LoVo (cell line): ENCODE measurements at places on chromosomes 3 and 15.

GRCh38 chr15:30990446-30991254, 778 bp downstream of the MTMR10 start:
- DNase-seq, result peak; percentile 15

GRCh38 chr15:25741256-25741580, 121.9 kb downstream of the ATP10A start:
- no peak for DNase-seq

DNA sequence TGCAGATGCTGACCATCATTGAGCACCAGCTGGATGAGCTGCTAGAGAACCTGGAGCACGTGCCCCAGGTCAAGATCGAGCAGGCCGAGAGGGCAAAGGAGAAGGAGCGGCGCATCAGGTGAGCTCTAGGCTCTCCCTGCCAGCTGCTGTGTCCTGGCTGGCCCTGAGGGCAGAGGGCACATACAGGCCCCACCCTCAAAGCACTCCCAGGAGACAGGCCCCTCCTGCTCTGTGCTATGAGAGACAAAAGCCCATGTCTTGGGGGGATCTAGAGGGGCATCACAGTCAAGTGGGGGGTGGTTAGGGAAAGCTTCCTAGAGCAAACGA, 39.5 kb downstream of the CFAP100 start:
- DNase-seq, result no peak

DNA sequence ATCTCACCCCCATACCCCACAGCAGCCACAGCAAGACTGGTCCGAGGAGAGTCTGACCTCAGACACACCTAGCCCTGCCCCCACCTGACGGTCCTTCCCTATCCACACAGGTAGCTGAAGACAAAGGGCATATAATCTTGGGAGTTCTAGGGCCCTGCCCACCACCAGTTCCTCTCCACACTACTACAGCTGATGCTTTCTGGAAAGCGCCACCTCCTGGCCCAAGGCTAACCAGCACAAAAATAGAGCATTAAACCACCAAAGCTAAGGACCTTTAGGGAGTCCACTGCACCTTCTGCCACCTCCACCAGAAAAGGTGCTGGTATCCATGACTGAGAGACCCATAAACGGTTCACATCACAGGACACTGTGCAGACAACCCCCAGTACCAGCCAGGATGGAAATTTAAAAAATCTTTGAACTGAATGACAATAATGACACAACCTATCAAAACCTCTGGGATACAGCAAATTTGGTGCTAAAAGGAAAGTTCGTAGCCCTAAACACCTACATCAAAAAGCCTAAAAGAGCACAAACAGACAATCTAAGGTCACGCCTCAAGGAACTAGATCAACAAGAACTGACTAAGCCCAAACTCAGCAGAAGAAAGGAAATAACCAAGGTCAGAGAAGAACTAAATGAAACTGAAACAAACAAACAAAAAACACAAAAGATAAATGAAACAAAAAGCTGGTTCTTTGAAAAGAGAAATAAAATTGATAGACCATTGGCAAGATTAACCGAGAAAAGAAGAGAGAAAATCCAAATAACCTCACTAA, 122.1 kb upstream of the TPRG1 start:
- no peak for DNase-seq

- no peak for DNase-seq
These were observed 33.3 kb downstream of the FAM3D start for GRCh38 chr3:58633157-58633865.

- DNase-seq, result no peak
These were observed 4.3 kb upstream of the AP3B2 start for GRCh38 chr15:82714016-82714415.

DNA sequence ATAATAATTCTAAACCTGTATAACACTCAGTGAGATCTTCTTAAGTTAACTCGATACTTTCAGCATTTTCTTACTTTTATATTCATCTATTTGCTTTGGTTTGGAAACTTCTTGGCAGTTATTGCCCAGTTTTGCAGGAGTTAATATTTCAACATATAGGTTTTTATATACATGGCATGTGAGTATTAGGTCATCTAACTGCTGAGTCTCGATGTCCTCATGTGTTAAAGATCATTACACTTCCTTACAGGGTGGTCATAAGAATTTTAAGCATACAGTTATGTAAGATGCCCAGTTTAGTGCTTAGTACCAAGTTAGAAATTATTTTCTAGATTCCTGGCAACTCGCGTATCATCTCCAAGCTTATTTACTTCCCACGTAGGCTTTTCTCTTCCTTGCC, 62.9 kb downstream of the TMEM39A start:
- DNase-seq, result no peak

GRCh38 chr3:153137626-153138025, 24.4 kb upstream of the RAP2B start:
- DNase-seq, result no peak

- DNase-seq, result no peak
These were observed 50.4 kb downstream of the KLF13 start for GRCh38 chr15:31377030-31377429.

GRCh38 chr3:111627092-111627491, 31.9 kb upstream of the ZBED2 start:
- DNase-seq, result no peak

DNA sequence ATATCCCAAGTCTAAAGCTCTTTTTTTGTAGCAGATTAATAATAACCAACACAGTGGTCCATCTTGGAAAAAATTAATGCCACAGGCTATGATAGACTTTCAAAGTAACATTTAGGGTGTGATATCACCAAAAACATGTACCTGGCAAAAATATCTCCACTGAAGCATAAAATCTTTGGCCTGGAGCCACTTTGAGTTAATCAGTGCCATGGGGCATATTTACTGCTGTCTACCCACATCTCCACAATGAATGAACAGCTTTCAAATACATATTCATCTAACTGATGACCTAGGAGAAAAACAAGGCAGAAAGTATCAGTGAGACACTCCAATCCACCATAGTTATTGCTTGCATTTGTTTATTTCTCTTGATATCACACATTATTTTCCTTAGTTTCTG, 296.0 kb upstream of the MDFIC2 start:
- DNase-seq, result no peak

GRCh38 chr3:128910006-128910405, 30.6 kb downstream of the ACAD9 start:
- DNase-seq, result no peak

GRCh38 chr3:27293939-27294338, 75.2 kb downstream of the NEK10 start:
- DNase-seq, result no peak

- DNase-seq, result no peak
These were observed 168.2 kb upstream of the NR2F2 start for GRCh38 chr15:96162322-96162721.

DNA sequence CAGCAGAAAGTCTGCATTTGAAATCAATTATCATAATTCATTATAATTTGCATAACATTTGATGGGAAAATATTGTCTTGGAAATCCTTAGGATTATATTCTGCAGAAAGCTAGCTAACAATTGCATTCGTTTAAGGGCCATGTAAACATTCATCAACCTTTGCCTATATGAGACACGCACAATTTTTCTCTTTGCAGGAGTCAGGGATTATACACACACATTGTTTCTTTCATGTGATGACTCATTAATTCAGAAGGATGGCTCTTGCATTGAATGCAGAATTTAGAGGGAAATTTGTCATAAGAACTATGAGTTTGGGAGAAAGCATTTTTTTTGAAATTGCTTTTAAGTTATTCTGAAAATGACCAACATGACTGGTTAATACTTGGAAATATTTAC, 844.7 kb downstream of the DIPK2A start:
- DNase-seq, result no peak

GRCh38 chr3:23067116-23067515, 136.0 kb upstream of the UBE2E2 start:
- DNase-seq, result no peak

- DNase-seq, result no peak
These were observed 187.3 kb upstream of the ZNF385D start for GRCh38 chr3:21938267-21938681.

DNA sequence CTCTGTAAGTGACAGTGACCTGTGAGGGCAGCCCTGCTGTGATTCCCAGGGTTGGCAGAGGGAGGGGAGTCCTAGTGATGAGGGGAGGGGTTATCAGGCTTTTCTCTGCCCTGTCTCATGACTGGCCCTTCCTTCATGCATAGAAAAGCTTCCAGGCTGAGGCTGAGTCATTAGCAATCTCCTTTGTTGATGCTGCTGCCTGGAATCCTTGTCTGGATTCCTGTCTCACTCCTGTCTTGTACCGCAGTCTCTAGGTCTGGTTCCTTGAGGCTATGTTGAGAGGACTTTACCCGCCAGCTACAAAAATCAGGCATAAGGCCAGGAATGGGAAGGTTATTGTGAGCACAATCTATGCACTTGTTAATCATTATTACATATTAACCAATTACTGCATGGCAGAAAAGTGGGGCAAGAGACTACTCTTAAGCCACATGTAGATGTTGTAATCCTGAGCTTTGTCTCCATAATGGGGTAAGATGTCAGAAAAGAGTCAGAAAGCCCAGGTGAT, 7.2 kb downstream of the KLHL6 start:
- DNase-seq, result peak; percentile 8

DNA sequence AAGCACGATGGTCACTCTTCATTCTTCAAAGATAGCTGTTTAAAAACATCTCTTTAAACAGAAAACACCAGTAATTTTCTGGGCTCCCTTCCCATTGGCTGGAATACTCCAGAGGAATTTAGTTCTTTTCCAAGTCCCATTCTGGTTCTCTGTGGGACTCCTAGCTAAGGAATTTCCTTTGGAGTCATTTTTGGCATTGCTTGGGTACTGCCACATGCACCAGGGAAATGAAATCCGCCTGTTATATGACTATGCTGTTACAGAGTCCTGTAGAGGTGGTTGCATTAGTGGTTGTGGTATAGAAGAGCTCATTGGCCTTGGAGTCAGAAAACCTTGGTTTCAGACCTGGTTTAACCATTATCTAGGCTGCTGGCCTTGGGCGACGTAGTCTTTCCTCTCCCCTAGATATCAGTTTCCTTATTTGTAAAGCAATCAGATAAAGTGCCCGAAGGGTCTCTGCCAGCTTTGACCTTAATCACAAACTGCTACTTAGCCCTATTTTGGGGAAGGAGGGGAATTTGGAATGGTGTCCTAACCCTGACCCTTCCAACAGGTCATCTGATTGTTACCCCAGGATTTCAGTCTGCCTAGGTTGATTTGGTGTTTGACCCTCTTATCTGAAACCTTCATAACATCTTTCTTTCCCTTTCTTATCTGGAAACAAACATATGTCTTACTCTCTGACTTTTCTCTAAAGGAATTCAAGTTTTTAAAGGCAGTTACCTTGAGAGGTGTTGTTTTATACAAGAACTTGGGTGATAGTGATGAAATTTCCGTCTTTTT, 13.4 kb downstream of the RTP1 start:
- DNase-seq, result no peak

DNA sequence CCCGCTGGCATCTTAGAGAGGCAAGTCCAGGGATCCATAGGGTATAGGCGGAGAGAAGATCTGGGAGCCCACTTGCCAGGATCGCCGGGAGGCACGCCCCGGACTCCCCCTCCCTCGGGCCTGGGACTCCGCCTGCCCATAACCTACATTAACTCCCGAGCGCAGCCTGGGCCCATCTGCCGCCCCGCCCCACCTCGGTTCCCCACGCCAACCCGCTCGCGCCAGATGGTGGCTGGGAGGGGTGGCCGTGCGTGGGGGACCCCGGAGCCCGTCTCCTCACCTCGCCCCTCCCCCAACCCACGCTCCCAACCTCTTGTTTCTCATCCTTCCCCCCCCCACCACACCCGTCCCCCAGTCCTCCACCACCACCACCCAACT, 1.7 kb upstream of the DLL4 start:
- DNase-seq, result no peak

- no peak for DNase-seq
These were observed 44.0 kb downstream of the EIF4E3 start for GRCh38 chr3:71681224-71681668.

DNA sequence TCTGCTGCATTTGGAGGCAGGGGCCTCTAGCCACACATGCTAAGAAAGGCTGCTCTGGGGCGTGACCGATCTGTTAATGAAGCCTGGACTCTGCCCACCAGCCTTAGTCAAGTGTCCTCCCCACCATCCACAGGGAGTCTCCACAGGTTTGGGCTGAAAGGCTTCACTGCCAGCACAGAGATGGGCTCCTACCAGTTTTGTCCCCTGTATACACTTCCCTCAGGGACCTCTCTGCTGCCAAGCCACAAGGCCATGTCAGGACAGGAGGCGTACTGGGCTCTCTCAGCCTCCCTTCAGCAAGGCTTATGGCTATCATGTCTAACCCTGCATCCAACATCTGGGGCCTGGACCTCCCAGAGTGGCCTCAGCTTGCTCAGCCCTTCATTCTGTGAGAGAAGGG, 23.5 kb downstream of the KIF9 start:
- no peak for DNase-seq

DNA sequence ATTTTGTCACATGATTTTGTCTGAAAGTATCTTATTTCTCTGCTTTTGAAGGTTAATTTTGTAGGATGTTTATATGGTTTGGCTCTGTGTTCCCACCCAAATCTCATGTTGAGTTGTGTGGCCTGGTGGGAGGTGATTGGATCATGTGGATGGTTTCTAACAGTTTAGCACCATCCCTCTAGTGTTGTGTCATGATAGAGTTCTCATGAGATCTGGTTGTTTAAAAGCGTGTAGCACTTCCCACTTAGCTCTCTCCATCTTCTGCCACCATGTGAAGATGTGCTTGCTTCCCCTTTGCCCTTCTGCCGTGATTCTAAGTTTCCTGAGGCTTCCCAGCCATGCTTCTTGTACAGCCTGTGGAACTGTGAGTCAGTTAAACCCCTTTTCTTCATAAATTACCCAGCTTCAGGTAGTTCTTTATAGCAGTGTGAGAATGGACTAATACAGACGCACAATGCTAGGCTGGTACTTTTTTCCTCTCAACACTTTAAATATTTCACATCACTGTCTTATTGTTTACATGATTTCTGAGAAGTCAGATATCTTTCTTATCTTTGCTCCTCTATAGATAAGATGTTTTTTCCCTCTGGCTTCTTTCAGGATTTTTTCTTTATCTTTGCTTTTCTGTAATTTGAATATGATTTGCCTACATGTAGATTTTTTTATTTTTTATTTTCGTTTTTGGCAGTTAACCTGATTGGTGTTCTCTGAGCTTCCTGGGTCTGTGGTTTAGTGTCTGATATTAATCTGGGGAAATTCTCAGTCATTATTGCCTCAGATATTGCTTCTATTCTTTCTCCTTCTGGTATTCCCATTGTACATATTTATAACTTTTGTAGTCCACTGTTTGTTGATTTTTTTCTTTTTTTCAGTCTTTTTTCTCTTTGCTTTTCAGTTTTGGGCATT, 22.2 kb downstream of the BTD start:
- DNase-seq, result no peak

DNA sequence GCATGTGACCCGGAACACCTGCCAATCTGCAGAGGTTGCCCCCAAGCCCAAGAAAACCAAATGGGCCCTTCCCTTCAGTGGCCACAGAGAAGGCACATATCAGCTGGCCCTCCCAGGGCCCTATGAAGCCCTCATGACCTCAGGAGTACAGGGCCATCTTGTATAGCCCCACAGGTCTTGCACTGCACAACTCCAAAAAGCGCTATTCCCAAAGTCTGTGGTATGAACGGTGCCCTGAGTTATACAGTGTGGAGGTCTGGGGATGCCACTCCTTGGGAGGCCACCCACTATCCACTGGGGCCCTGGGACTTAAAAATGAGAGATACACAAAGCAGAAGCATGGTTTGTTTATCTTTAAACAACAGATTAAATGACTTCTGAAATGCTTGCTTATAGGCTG, 61.5 kb downstream of the CAPN7 start:
- DNase-seq, result no peak

- DNase-seq, result peak; percentile 26
These were observed 69.4 kb upstream of the FOXP1 start for GRCh38 chr3:71652781-71653413.
